Stimulated activated CD8-positive, alpha-beta memory T cell treated with anti-CD3 and anti-CD28 coated beads, Interleukin-7, amount 100 ng/mL, for 1 hour (primary cell): ENCODE measurements at places on chromosomes 16 and 17.

GRCh38 chr16:31409433-31409832 lies 16.3 kb downstream of the ITGAD start:
- no peak for DNase-seq

- DNase-seq = no peak
Measured at GRCh38 chr17:31786796-31787481, 72.1 kb downstream of the COPRS start.

- no peak for DNase-seq
Measured at GRCh38 chr16:28069971-28070794, 6.7 kb upstream of the GSG1L start.

GRCh38 chr16:26724189-26724588 lies 342.5 kb upstream of the C16orf82 start:
- no peak for DNase-seq

DNA sequence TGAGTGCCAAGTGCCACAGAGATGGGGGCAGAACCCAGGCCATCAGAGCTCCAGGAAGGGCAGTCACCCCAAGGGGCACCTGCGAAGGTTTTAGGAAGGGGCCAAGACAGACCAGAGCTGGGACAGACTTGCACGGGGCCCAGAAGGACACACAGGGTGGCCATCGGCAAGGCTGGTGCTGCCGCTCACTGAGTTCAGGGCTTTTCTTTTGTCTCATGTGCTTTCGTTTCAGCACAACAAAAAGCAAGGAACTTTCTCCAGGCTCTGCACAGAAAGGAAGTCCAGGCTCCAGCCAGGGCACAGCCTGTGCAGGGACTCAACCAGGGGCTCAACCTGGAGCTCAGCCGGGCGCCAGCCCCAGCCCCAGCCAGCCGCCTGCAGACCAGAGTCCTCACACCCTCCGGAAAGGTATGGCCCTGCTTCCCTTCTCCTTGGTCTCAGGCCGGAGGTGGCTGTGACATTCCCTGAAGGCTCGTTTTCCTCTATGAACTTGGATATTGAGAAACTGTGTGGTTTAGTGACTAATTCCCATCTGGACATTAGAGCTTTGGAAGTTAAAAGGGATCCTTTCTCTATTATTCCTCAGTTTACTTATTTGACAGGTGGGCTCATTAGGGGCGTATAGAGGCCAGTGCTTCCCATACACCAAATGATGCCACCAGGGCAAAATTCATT lies 37.9 kb downstream of the ELAC2 start:
- DNase-seq = no peak

- no peak for DNase-seq
Measured at GRCh38 chr17:42895185-42895555, 5.4 kb upstream of the G6PC1 start.

DNA sequence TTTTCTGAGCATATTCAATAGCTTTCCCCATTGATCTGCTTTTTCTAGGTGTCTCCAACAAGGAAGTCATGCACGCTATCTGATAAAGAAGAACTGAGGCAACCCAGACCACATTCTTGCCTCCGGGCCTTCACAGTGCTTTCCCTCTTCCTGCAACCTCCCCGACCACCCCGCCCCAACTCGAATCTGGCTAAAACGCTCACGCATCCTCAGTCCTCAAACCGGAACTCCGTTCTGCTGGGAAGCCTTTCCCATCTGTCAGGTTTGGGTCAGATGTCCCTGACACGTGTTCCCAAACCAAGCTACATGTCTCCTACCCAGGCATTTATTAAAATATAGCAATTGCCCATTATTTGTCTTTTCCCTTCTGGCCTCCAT lies 112.7 kb downstream of the VPS53 start:
- no peak for DNase-seq

- DNase-seq = peak; percentile 96
Measured at GRCh38 chr17:7989781-7990655, 12.4 kb upstream of the GUCY2D start.

GRCh38 chr17:78130437-78131101 lies at the start of gene TMC8:
TSS of gene TMC8 (plus strand) at chr17:78130771. CDS start at chr17:78131589, 818 bp downstream.
- DNase-seq = no peak

DNA sequence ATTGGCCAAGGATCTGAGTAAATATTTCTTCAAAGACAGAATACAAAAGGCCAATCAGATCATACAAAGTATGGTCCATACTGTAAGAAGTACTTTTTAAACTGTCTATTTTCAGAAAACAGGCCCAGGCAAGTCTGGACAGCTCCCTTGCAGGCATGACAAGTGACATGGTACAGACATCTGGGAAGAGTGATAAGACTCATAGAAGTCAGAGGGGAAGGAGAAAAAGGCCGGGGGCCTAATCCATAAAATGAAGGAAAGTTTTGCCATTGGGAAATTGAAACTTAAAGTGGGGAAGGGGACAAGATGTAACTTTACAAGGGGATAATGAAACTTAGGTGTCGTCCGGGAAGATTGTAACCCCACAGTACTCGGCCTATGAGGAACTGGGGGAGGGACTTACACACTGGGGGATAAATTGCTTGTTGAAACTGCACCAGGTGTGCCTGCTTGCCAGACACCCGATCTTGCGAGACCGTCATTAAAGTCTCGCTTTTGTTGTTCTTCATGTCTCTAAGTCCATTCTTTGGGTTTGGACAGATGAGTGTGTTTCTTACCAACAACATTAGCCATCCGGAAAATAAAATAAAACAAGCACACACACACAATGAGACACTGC lies 684.0 kb downstream of the CDH11 start:
- no peak for DNase-seq

GRCh38 chr17:17725011-17725751 lies 43.9 kb downstream of the RAI1 start:
- no peak for DNase-seq

GRCh38 chr17:64448665-64449512 lies at the start of gene MILR1:
TSS of gene MILR1 (plus strand) at chr17:64449115. CDS start at chr17:64449169, 54 bp downstream.
- DNase-seq = no peak

GRCh38 chr16:81551821-81552304 lies 107.3 kb downstream of the CMIP start:
- no peak for DNase-seq

DNA sequence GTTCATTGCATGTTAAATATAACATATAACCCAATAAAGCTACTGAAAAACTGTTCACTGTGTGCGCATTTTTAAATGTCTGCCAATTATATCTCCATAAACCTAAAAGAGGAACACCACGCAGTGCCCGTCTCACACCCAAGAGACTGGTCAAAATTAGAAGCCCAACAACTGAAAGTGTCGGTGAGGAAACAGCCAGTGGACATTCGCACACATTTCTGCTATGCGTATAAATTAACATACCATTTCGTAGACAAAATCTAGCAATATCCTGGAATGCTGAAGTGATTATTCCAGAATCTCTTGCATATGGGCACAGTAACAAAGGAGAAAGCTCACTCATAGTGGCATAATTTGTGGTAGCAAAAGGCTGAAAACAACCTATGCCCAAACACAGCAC lies 55.9 kb downstream of the CPPED1 start:
- DNase-seq = no peak

- no peak for DNase-seq
Measured at GRCh38 chr16:53014287-53014686, 38.4 kb downstream of the CHD9NB start.

DNA sequence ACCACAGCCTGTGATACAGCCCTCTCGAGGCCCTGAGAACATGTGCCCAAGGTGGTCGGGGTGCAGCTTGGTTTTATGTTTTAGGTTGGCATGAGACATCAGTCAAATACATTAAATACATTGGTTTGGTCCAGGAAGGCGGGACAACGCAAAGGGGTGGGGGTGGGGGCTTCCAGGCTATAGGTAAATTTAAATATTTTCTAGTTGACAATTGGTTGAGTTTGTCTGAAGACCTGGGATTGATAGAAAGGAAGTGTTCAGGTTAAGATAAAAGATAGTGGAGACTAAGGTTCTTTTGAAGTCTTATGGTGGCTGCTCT lies 1.2 kb upstream of the ZKSCAN2 start:
- no peak for DNase-seq

DNA sequence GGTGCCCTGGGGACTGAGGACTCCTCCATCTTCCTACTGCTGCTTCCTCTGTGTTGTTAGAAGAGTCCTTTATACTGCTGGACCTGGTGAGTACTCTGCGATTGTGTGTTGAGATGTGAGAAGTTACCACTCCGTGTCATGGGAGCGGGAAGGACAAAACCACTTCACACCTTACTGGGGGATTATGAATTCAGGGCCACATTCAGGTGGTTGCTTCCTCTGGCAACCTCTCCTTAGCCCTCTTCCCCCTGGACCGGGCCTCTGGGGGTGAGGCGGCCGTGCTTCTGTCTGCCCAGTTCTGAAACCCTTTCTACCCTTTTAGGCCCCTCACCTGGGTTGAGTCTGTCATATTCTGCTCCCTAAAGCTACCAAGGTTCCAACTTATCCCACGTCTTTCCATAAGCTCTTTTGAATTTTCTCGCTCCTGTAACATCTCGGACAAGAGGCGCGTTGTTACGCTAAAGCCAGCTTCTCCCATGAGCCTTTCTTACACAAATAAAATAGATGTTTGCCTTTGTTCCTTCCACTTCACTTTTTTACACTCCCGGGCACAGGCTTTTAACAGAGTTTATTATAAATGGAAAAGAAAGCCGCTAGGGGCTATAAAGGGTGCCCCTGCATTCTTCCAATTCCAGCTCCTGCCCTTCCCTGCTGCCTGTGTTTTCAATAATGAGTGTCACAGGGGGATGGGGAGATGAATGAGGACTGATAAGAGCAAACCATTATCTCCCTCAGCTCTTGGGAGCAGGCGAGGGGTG lies 20.7 kb upstream of the CDH13 start:
- no peak for DNase-seq

GRCh38 chr16:70467113-70467512 lies 12.7 kb downstream of the FCSK start:
- no peak for DNase-seq

DNA sequence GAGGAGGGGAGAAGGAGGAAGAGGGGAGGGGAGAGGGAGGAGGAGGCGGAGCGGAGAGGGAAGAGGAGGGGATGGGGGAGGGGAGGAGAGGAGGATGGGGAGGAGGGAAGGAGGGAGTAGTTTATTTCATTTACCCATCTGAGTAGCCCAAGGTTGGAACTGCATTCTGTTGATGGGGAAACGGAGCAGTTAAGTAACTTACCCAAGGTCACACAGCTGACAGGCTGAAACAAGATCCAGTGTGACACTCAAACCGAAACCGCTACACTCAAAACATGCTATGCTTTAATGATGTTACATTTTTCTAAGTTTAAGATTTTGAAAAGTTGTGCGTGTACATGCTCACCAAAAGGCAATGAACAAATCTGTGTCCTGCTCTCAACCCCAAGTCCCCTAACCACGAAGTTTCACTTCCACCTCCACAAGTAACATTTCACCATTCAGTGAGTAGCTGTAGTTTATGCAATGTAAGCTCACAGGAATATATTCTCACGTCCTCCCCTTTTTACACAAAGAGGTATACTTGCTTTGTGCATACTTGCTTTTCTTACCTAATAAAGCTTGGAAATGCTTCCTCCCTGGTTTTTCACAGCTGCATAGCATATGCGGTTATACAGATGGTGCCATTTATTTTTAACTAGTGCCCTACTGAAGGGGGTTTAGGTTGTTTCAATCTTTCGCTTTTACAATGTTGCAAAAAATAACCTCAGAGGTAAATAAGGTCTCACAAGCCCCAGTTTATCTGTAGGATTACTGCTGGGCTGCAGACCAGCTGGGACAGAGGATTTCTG lies 275.3 kb downstream of the PARN start:
- DNase-seq = no peak
